ENCODE measurements at places on chromosomes 13 and 19.
A peak's percentile ranks its signal among the peaks of the same experiment; 100 is the strongest.

- DNase-seq = no peak
Measured at GRCh38 chr13:33994826-33995502, 177.0 kb downstream of the RFC3 start.

DNA sequence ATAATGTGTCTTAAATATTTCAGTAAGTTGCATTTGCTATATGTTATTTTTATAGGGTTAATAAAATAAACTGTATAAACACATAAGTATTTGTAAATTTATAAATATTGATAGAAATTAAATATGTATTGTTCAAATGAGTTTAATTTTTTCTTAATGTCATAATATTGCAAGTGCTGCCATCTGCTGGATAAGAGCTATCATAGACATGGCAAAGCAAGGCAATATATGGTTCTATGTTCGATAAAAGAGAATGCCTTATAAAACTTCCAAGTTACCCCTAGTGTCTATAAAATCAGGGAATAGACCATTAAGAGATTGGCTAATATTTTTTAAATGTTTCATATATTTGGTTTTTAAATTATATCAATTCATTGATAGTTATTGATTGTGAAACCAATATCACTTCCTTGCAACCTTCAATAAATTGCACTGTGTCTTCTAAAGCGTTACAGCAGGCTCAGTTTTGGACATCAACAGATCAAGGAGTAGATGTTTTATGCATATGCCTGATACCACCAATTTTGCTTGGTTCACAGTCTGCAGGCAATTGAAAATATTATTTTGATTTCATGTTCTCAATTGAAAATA lies 29.0 kb upstream of the SLITRK6 start:
- DNase-seq = peak; percentile 48

DNA sequence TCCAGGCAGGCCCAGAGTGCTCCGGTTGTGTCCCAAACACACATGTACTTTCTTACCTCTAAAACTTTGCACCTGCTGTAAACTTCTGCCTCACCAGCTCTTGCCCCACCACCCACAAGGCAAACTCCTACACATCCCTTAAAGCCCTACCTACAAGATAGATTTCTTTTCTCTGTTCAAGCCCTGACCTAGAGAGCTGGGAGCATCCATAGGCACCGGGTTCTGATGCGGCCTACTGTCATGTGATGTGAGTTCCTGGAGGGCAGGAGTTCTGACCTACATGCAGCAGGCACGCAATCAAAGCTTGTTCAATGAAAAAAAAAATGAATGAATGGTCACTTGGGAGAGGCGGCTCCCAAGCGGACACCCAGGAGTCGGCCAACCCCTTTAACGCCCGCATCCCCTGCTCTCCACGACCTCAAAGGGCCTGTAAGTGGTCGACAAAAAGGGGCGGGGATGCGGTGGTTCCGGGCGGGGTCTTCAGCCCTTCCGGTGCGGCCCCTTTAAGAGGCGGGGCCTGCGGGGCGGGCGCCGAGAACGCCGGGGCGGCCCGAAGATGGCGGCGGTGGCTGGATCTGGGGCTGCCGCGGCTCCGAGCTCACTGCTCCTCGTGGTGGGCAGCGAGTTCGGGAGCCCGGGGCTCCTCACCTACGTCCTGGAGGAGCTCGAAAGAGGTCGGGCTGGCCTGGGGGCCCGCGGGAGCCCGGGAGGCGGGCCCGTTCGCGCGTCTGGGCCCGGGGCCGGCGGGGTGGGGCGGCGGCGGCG lies at the start of gene MAP1S:
Gene MAP1S, plus strand, starts transcription at position 534 of the 765 bp plus-strand sequence. Its CDS starts 23 bp downstream, at position 557.
- DNase-seq = peak; percentile 73

GRCh38 chr13:28349371-28349770 lies 145.6 kb downstream of the FLT1 start:
- DNase-seq = no peak

DNA sequence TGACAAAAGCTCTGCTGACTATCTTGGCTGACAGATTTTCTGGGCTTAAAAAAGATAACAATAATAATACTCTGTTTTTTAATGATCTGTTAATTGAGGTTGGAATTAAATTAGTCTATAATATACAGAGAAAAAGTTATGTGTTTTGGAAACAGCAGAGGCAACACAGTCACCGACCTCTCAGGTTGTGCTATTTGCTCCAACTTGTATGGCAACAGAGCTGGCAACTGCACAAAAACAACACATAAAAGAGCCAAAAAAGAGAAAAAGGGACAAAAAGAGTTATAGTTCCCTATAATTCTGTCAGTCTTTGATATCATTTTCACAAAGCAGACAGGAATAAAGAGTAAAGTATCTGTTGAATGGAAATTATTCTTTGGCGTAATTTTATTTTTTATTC lies 102.3 kb upstream of the POSTN start:
- no peak for DNase-seq

- no peak for DNase-seq
Measured at GRCh38 chr13:74726206-74726605, 592.0 kb upstream of the KLF12 start.

- DNase-seq = no peak
Measured at GRCh38 chr13:29355029-29355428, 240.5 kb downstream of the SLC7A1 start.

GRCh38 chr19:13637664-13638063 lies 126.7 kb upstream of the MRI1 start:
- DNase-seq = peak; percentile 61

- DNase-seq = no peak
Measured at GRCh38 chr19:13872339-13872694, 4.6 kb upstream of the NANOS3 start.

DNA sequence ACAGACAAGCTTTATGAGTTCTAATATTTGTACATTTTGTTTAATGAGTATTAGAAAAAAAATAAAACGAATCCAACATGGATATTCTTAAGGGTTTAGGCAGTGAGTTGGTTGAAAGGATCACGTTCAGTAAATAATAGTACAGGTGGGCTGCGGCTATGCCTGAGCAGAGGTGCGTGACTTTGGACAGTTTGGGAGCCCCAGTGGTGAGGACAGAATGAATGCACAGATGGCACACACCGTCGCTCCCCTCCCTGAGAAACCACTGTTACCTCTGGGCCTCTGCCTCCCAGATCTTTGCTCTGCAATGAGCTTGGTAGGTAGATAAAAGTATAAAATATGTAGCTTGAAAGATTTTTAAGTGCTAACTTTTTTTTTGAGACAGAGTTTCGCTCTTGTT lies 153.3 kb downstream of the SIPA1L3 start:
- no peak for DNase-seq

- DNase-seq = no peak
Measured at GRCh38 chr13:91882918-91883317, 484.5 kb downstream of the GPC5 start.

GRCh38 chr13:79811170-79811569 lies 330.2 kb downstream of the NDFIP2 start:
- DNase-seq = no peak

Measured in RKO (cell line).